Epithelial cell of alveolus of lung (primary cell): ENCODE measurements at places on chromosomes 1 and 21. TPM values are rescaled to one million over a fixed set of nuclear protein-coding genes. Genes with fewer than 3 reads are reported as not detected.

Gene C1QTNF12
- 0.88 and 1.0 TPM in 2 replicates for total RNA-seq

Gene IBA57
- 2.1 and 8.9 TPM in 2 replicates for total RNA-seq

Gene CRYAA
- not detected in 2 replicates for total RNA-seq

Gene IL20
- not detected in 2 replicates for total RNA-seq

Gene UTS2
- not detected in 2 replicates for total RNA-seq

Gene PPM1J
- total RNA-seq, result 0.88 and 2.3 TPM in 2 replicates

Gene SLC1A7
- 0.56 TPM in 1 of 2 replicates, not detected in the other for total RNA-seq

Gene GLIS1
- 1.8 and 4.2 TPM in 2 replicates for total RNA-seq

Gene GJA8
- not detected in 2 replicates for total RNA-seq

Gene TMEM50B
- 21.3 and 42.6 TPM in 2 replicates for total RNA-seq

Gene SEMA6C
- total RNA-seq, result 1.7 and 5.5 TPM in 2 replicates

Gene GBP5
- total RNA-seq, result not detected in 2 replicates

Gene PDE9A
- 4.1 and 6.9 TPM in 2 replicates for total RNA-seq

Gene SH2D1B
- total RNA-seq, result not detected in 2 replicates

Gene BCL2L15
- under 0.01 TPM in 1 of 2 replicates, not detected in the other for total RNA-seq

Gene CENPF
- total RNA-seq, result 28.3 TPM in 2 replicates

Gene EDN2
- not detected in 2 replicates for total RNA-seq

Gene HSPB7
- 0.26 and 0.32 TPM in 2 replicates for total RNA-seq

Gene SH2D2A
- 0.32 and 2.1 TPM in 2 replicates for total RNA-seq

Gene SPATA6
- total RNA-seq, result 3.1 and 6.4 TPM in 2 replicates

Gene HRNR
- not detected in 2 replicates for total RNA-seq

Gene EPHA10
- not detected in 2 replicates for total RNA-seq

Gene MXRA8
- 281 and 666 TPM in 2 replicates for total RNA-seq

Gene ERVH48-1
- total RNA-seq, result not detected in 2 replicates

Gene FCRL5
- not detected in 2 replicates for total RNA-seq

Gene OR2L8
- not detected in 2 replicates for total RNA-seq

Gene LCE3D
- not detected in 2 replicates for total RNA-seq

Gene SLX9
- total RNA-seq, result 15.5 and 19.1 TPM in 2 replicates

Gene NUDT4B
- total RNA-seq, result 36.4 and 38.8 TPM in 2 replicates

Gene SPRR2F
- not detected in 2 replicates for total RNA-seq

Gene TMIGD3
- total RNA-seq, result not detected in 2 replicates

Gene RIIAD1
- total RNA-seq, result not detected in 2 replicates

Gene PPIE
- total RNA-seq, result 51.8 and 53.0 TPM in 2 replicates

Gene GUCA2A
- total RNA-seq, result not detected in 2 replicates

Gene OPTC
- total RNA-seq, result not detected in 2 replicates

Gene TRIM46
- 3.6 and 6.4 TPM in 2 replicates for total RNA-seq

Gene ARHGEF10L
- total RNA-seq, result 2.4 and 9.7 TPM in 2 replicates

Gene HTR6
- total RNA-seq, result not detected in 2 replicates

Gene FAAH
- total RNA-seq, result 0.65 and 0.72 TPM in 2 replicates

Gene TNNI3K
- total RNA-seq, result not detected in 2 replicates

Gene ZNF648
- not detected in 2 replicates for total RNA-seq

Gene OR2M4
- not detected in 2 replicates for total RNA-seq

Gene CASQ1
- not detected in 2 replicates for total RNA-seq

Gene TCEA3
- 2.5 and 6.2 TPM in 2 replicates for total RNA-seq

Gene HFM1
- 0.08 and 0.39 TPM in 2 replicates for total RNA-seq

Gene C1orf115
- total RNA-seq, result 1.7 and 5.2 TPM in 2 replicates
